ENCODE measurements at places on chromosomes 5 and 9. TPM values are rescaled to one million over a fixed set of nuclear protein-coding genes. Genes with fewer than 3 reads are reported as not detected.

Gene FRRS1L
- 5.0 TPM for total RNA-seq

Gene NR5A1
- 0.20 TPM for total RNA-seq

Gene TLE4
- 35.4 TPM for total RNA-seq

Gene N4BP3
- total RNA-seq = 2.3 TPM

DNA sequence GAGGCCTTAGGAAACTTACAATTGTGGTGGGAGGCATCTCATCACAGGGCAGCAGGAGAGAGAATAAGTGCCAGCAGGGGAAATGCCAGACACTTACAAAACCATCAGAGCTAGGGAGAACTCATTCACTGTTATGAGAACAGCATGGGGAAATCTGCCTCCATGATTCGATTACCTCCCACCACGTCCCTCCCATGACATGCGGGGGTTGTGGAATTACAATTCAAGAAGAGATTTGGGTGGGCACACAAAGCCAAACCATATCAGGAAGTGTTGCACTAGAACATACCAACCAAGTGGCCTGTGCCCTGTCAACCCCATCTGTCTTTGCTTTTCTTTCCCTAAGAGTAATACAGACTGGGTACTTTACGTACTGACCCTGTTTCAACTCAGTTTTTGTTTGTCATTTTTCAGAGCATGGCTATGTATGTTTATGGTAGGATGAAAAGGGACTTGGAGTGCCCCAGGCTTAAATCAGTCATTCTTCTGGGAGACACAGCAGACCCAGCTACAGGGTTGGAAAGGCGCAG, 58.3 kb upstream of the TGFBR1 start:
- no peaks in the 10 kb centered on the region for H3K27me3 ChIP-seq
- H3K4me3 ChIP-seq = no peak overlapping the region
- H3K4me1 ChIP-seq = peaks cover 17% of the 10 kb centered on the region
- H3K36me3 ChIP-seq = no peaks in the 10 kb centered on the region

DNA sequence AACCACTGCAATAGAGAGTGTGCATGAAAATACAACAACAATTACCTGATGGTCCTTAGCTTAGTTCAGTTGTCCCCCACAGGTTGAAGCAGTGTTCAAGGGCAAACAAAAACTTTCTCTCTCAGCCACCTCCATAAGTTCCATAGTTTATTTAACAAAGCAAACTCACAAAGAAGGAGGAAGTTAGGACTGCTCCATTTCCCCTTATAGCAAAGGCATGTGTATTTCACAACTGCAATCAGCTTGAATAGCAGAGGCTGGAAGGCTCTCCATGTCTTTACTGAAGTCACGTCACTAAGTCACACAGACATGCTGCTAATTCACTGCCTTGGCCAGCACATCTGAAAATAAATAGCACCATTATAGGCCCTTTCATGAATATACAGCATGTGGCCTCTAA, 43.3 kb downstream of the DOCK8 start:
- DNase-seq = peak; percentile 13
- H3K4me3 ChIP-seq = no peak overlapping the region
- H3K27me3 ChIP-seq = no peaks in the 10 kb centered on the region
- no peaks in the 10 kb centered on the region for H3K4me1 ChIP-seq
- no peaks in the 10 kb centered on the region for H3K36me3 ChIP-seq
- H3K27ac ChIP-seq = no peak overlapping the region

- no peaks in the 10 kb centered on the region for H3K27me3 ChIP-seq
- H3K36me3 ChIP-seq = no peaks in the 10 kb centered on the region
- peaks cover 32% of the 10 kb centered on the region for H3K4me1 ChIP-seq
- H3K27ac ChIP-seq = no peak overlapping the region
- DNase-seq = no peak
These were observed 17.2 kb downstream of the NDST1 start for GRCh38 chr5:150525163-150525562.

Measured in hepatocyte (in vitro differentiated cells).